ENCODE measurements at places on chromosomes 4 and X. TPM values are rescaled to one million over a fixed set of nuclear protein-coding genes. Genes with fewer than 3 reads are reported as not detected.

TMEM35A gene
- total RNA-seq = 1.5 TPM

DNA sequence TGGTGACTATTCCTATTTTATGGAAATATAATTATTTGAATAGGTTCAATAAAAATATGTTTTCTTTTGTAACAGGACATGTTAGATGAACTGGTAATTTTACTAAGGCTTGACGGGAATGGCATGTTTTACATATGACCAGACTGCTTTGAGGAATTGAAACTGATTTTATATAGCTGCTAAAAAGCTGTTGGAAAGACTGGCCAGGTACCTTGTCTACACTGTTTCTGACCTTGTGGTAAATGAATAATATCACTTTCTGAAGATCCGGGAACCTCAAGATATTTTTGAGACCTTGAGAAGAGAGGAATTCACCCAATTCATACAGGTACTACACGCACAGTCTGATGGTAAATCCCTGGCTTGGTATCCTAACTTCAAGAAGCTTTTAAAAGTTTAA is 42.1 kb upstream of the USP46 start:
- no peak for DNase-seq
- H3K4me1 ChIP-seq = no peaks in the 10 kb centered on the region
- H3K27ac ChIP-seq = no peak overlapping the region
- H3K4me3 ChIP-seq = no peak overlapping the region
- no peaks in the 10 kb centered on the region for H3K36me3 ChIP-seq

- DNase-seq = no peak
- no peaks in the 10 kb centered on the region for H3K36me3 ChIP-seq
- H3K4me1 ChIP-seq = no peaks in the 10 kb centered on the region
- no peaks in the 10 kb centered on the region for H3K27me3 ChIP-seq
- no peak overlapping the region for H3K27ac ChIP-seq
- no peak overlapping the region for H3K4me3 ChIP-seq
Observed at GRCh38 chrX:140983730-140984129, 18.7 kb upstream of the SPANXB1 start.

ADGRG2 gene
- total RNA-seq = 1.8 TPM

DNA sequence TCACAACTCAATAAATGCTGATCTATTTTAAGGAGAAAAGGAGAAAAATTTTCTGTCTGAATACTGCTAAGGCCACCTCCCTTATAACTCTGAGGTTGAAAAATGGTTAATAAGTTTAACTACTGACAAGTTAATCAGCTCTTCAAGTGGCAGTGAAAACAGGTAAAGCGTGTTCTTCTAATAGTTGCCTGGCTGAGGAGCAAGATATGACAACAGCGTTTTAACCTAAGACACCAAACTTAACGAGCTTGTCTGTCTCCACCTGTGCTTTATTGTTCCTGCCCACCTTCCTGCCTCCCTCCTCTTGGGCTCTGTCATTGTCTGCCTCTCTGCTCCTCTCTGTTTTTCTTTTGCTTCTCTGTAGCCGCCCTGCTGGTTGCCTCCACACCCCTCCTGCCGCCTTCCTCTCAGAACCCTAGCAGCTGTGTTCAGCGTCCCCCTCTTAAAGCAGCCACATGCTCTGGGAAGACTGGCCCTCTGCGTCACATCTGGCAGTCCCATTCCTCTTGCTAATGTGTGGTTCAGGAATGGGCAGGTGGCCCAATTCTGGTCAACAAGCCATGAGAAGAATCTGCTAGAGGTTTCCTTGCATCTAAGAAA is 4.3 kb upstream of the TSPAN5 start:
- DNase-seq = no peak
- peak overlapping the region; percentile 36 for H3K27ac ChIP-seq
- H3K36me3 ChIP-seq = no peaks in the 10 kb centered on the region
- peaks cover 4% of the 10 kb centered on the region for H3K4me1 ChIP-seq

GRCh38 chr4:156321203-156321602 is 367.5 kb upstream of the CTSO start:
- no peaks in the 10 kb centered on the region for H3K27me3 ChIP-seq
- H3K36me3 ChIP-seq = no peaks in the 10 kb centered on the region
- no peak overlapping the region for H3K27ac ChIP-seq
- no peak for DNase-seq
- no peaks in the 10 kb centered on the region for H3K4me1 ChIP-seq
- no peak overlapping the region for H3K4me3 ChIP-seq

GRCh38 chr4:53592686-53593501 is 1.6 kb upstream of the LNX1 start:
- H3K4me3 ChIP-seq = peak overlapping the region; percentile 8
- no peaks in the 10 kb centered on the region for H3K36me3 ChIP-seq
- H3K27ac ChIP-seq = no peak overlapping the region
- DNase-seq = peak; percentile 73

- peak; percentile 76 for DNase-seq
- H3K36me3 ChIP-seq = no peaks in the 10 kb centered on the region
- no peaks in the 10 kb centered on the region for H3K27me3 ChIP-seq
- peaks cover 8% of the 10 kb centered on the region for H3K4me1 ChIP-seq
- peak overlapping the region; percentile 59 for H3K27ac ChIP-seq
Observed at GRCh38 chr4:159010563-159011260, 92.2 kb upstream of the RAPGEF2 start.

DNA sequence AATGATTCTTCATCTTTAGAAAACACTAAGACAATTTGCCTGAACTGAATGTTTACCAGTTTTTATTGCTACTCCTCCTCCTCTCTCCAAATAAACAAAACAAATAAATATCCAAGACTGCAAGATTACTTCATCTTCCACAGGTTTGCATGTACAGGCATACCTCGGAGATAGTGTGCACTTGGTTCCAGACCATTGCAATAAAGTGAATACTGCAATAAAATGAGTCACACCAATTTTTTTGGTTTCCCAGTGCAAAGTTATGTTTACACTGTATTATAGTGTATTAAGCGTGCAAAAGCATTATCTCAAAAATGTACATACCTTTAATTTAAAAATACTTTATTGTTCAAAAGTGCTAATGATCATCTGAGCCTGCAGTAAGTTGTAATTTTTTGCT is 53.3 kb downstream of the FBXL5 start:
- DNase-seq = no peak
- H3K27ac ChIP-seq = no peak overlapping the region
- H3K4me1 ChIP-seq = no peaks in the 10 kb centered on the region
- H3K36me3 ChIP-seq = peaks cover 48% of the 10 kb centered on the region

- no peaks in the 10 kb centered on the region for H3K4me1 ChIP-seq
- H3K27me3 ChIP-seq = no peaks in the 10 kb centered on the region
- no peak overlapping the region for H3K4me3 ChIP-seq
- no peaks in the 10 kb centered on the region for H3K36me3 ChIP-seq
Observed at GRCh38 chr4:174592985-174593335, 70.7 kb upstream of the HPGD start.

DNA sequence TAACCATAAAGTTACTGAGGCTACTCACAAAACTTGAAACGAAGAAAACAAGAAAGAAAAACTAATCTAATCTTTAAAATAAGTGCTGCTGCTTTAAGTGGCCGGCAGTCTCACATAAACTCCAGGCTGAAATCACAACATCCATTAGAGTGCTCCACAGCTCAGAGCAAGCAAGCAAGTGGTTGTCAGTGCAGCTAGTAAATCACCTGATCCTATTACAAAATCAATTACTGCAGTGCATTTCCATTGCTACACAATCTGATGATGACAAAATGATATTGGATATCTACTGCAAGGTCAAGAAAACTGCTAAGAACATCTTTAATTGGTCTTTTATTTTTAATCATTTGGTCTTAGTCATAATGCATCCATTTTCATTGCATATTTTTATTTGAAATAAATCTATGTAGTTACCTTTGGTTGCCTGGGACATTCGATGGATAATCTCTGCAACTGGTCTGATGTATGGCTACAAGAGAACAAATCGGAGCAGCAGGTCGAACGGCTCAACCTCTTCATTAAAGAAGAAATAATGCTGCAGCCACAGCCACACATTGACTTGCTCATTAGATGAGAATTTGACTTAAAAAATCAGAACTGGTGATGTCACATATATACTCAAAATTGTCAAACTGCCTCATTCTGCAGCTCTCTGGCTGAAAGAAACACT is 87.7 kb downstream of the FBXW7 start:
- no peaks in the 10 kb centered on the region for H3K36me3 ChIP-seq
- H3K27ac ChIP-seq = no peak overlapping the region
- H3K4me3 ChIP-seq = no peak overlapping the region
- no peak for DNase-seq
- no peaks in the 10 kb centered on the region for H3K27me3 ChIP-seq

DNA sequence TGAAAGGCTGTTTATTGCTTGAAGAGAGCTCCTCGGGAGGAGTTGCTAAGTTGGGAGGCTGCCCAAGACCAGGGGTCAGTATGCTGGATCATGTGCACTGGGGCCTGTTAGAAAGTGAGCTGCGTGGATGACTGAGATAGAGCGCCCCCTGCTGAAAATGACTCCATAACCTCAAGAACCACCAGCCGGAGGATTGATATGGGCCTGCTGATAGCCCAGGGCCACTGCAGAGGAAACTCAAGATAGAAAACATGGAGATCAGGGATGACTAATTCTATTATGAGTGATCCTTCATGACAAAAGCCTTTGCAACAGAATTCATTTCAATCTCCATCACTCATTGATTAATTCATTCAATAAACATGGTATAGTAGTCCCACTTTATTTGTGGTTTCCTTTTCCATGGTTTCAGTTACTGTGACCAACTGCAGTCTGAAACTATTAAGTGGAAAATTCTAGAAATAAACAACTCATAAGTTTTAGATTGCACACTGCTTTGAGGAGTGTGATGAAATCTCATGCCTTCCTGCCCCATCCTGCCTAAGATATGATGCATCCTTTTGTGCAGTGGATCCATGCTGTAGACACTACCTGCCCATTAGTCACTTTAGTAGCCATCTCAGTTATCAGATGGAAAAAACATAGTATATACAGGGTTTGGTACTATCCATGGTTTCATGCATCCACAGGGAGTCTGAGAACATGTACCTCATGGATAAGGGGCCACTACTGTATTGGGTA is 126.7 kb upstream of the MBNL3 start:
- H3K27ac ChIP-seq = no peak overlapping the region
- H3K36me3 ChIP-seq = no peaks in the 10 kb centered on the region
- H3K4me1 ChIP-seq = no peaks in the 10 kb centered on the region
- H3K27me3 ChIP-seq = no peaks in the 10 kb centered on the region

NAP1L5 gene
- total RNA-seq = 3.2 TPM

DNA sequence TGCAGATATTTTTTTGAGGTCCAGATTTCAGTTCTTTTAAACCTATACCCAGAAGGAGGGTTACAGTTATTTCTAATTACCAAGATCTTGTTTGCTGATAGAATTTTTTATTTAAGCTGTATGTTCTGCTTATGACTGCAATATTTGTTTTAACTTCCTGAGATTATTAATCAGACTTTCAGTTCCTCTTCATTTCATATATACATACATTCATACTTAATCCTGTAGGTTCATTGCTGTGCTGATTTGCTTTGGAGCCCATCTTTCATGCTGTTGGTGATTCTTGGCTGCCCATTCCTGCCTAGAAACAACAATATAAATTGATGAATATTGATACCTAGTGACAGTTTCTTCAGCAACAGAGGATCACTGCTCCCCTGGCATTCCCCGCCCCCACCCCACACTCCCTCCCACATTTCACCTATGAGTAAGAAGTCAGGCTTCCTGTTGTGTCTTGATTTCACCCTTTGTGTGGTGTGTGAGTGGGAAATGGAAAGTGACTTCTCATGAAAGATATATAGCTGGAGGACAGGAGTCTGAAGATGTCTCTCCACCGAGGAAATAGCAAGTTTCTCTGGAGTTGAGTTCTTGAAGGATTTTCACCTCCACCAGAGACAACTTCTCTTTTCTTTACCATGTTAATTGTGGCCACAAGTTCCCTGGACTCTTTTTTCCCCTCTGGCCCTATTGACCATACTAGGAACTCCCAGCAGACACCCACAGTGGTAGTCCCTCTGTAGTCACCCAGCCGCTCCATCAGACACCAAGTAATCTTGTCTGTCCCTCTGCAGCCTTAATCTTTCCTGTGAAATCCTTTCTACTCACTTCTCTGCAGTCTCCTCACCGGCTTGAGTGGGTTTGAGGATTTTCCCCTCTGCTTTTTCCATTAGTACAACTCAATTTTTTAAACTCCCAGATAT is 118.4 kb downstream of the ASB9 start:
- no peak for DNase-seq
- no peaks in the 10 kb centered on the region for H3K36me3 ChIP-seq
- no peak overlapping the region for H3K27ac ChIP-seq
- no peaks in the 10 kb centered on the region for H3K4me1 ChIP-seq
- no peak overlapping the region for H3K4me3 ChIP-seq
- H3K27me3 ChIP-seq = no peaks in the 10 kb centered on the region

- H3K36me3 ChIP-seq = no peaks in the 10 kb centered on the region
- H3K27me3 ChIP-seq = no peaks in the 10 kb centered on the region
- no peak overlapping the region for H3K4me3 ChIP-seq
- no peaks in the 10 kb centered on the region for H3K4me1 ChIP-seq
Observed at GRCh38 chrX:111823703-111824102, 52.3 kb upstream of the TRPC5OS start.

- H3K27ac ChIP-seq = no peak overlapping the region
- H3K4me3 ChIP-seq = no peak overlapping the region
- no peak for DNase-seq
- peaks cover 5% of the 10 kb centered on the region for H3K4me1 ChIP-seq
Observed at GRCh38 chr4:44446191-44446590, 2.4 kb downstream of the KCTD8 start.

ATP1B4 gene
- not detected for total RNA-seq

DNA sequence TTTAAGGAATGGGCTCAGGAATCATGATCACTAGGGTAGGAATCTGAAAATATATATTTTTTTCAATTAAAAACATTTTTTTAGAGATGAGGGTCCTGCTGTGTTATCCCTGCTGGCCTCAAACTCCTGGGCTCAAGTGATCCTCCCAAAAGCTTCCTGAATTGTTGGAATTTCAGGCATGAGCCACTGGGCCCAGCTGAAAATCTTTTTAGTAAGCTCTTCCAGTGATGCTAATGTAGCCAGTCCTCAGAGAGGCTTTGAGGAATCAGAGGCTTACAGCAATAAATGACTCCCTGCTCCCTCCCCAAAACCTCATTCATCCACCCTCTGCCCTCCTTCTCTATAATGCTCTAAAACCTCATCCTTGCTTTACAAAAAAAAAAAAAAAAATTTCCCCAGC is 129.5 kb downstream of the ZIC3 start:
- DNase-seq = no peak
- H3K4me3 ChIP-seq = no peak overlapping the region
- no peaks in the 10 kb centered on the region for H3K36me3 ChIP-seq
- no peaks in the 10 kb centered on the region for H3K4me1 ChIP-seq
- no peaks in the 10 kb centered on the region for H3K27me3 ChIP-seq

DNA sequence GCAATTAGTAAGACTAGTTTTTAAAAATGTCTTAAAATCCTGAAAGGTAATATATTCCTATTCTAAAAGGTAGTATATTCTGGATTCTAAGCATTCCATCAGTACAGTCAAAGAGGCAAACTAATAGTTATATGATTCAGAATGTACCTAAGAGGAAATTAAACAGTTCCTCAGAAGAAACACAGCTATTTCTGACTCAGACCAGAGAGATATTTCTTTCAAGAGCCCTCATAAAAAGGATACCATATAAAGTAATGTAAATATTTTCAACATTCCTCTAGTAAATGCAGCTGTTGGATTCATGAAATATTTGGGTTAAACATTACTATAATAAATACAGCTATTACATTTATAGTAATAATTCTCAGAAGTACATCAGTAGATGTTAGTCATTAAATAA is 358.3 kb downstream of the MAGEB5 start:
- no peak overlapping the region for H3K4me3 ChIP-seq
- no peaks in the 10 kb centered on the region for H3K4me1 ChIP-seq
- DNase-seq = no peak

Measured in upper lobe of right lung (tissue), 1 donor.